ENCODE measurements at places on chromosomes 2 and 18. TPM values are rescaled to one million over a fixed set of nuclear protein-coding genes. Genes with fewer than 3 reads are reported as not detected.

DNA sequence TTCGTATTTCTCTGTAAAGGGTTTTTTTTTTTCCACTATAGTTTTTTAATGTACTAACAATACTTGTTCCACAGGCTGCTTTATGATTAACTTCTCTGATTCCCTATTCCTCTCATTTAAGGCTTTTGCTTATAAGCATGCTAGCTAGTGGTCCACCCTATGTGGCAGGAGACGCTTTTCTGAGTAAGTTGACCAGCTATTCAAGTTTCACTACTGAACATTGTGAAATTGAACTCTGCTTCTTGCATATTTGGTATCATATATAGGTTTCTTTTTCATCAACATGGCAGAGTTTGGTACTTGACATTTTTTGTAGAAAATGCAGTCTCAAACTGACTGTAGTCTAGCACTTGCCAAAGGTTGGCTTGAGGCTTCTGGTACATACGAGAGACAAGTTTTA lies 74.2 kb downstream of the OTX1 start:
- no peaks in the 10 kb centered on the region for H3K27me3 ChIP-seq
- H3K4me3 ChIP-seq: no peak overlapping the region
- H3K27ac ChIP-seq: no peak overlapping the region
- no peaks in the 10 kb centered on the region for H3K36me3 ChIP-seq

- H3K4me3 ChIP-seq: no peak overlapping the region
- H3K27me3 ChIP-seq: no peaks in the 10 kb centered on the region
- no peaks in the 10 kb centered on the region for H3K36me3 ChIP-seq
- no peak for DNase-seq
- H3K4me1 ChIP-seq: peaks cover 11% of the 10 kb centered on the region
Observed at GRCh38 chr2:22276696-22277095, 1108.3 kb upstream of the KLHL29 start.

SIX3 gene
- not detected for total RNA-seq

HOXD3 gene
- total RNA-seq: not detected

DNAJC5G gene
- 0.94 TPM for total RNA-seq

DNA sequence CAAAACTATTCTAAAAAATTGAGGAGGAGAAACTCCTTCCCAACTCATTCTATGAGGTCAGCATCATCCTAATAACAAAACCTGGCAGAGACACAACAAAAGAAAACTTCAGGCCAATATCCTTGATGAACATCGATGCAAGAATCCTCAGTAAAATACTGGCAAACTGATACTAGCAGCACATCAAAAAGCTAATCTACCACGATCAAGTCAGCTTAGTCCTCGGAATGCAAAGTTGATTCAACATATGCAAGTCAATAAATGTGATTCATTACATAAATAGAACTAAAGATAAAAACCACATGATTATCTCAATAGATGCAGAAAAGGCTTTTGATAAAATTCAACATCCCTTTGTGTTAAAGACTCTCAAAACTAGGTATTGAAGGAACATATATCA lies 63.1 kb downstream of the EHBP1 start:
- H3K27ac ChIP-seq: no peak overlapping the region
- H3K27me3 ChIP-seq: no peaks in the 10 kb centered on the region
- no peaks in the 10 kb centered on the region for H3K4me1 ChIP-seq

IL36G gene
- total RNA-seq: not detected

- DNase-seq: no peak
- H3K27me3 ChIP-seq: no peaks in the 10 kb centered on the region
- no peak overlapping the region for H3K4me3 ChIP-seq
- no peaks in the 10 kb centered on the region for H3K36me3 ChIP-seq
- H3K27ac ChIP-seq: no peak overlapping the region
- no peaks in the 10 kb centered on the region for H3K4me1 ChIP-seq
Observed at GRCh38 chr2:48548840-48549239, 18.9 kb downstream of the STON1 start.

- H3K27ac ChIP-seq: no peak overlapping the region
- peaks cover 70% of the 10 kb centered on the region for H3K36me3 ChIP-seq
- no peaks in the 10 kb centered on the region for H3K27me3 ChIP-seq
- no peaks in the 10 kb centered on the region for H3K4me1 ChIP-seq
- H3K4me3 ChIP-seq: no peak overlapping the region
Observed at GRCh38 chr18:23551978-23552377, 34.3 kb downstream of the NPC1 start.

- no peak overlapping the region for H3K27ac ChIP-seq
- H3K4me1 ChIP-seq: no peaks in the 10 kb centered on the region
- H3K27me3 ChIP-seq: no peaks in the 10 kb centered on the region
- DNase-seq: no peak
- no peak overlapping the region for H3K4me3 ChIP-seq
- no peaks in the 10 kb centered on the region for H3K36me3 ChIP-seq
Observed at GRCh38 chr18:35467624-35468016, 30.1 kb downstream of the INO80C start.

REG3A gene
- total RNA-seq: not detected

PRKAG3 gene
- 0.19 TPM for total RNA-seq

GRCh38 chr2:16653083-16653375 lies 12.6 kb downstream of the CYRIA start:
- no peak overlapping the region for H3K4me3 ChIP-seq
- no peaks in the 10 kb centered on the region for H3K4me1 ChIP-seq
- peak overlapping the region; percentile 60 for H3K27ac ChIP-seq
- no peaks in the 10 kb centered on the region for H3K36me3 ChIP-seq
- H3K27me3 ChIP-seq: no peaks in the 10 kb centered on the region
- DNase-seq: peak; percentile 59

DNA sequence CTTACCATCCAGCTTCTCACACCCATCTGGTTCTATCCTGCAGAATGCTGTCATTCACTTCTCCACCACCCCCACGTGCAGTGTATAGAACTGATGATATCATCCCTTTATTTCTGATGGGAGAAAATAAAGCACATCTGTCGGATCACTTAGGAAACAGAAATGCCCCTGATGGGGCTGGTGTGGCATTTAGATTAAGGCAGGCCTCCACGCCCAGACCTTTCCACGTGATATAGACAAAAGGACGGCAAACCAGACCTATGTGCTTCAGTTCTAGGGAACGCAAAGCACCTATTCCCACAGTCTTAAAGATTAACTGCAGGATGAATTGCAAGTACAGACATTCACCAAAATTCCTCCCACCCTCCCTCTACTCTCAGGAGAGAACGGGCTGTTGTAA lies 27.6 kb upstream of the CABLES1 start:
- no peaks in the 10 kb centered on the region for H3K4me1 ChIP-seq
- H3K27ac ChIP-seq: no peak overlapping the region
- H3K36me3 ChIP-seq: no peaks in the 10 kb centered on the region
- no peaks in the 10 kb centered on the region for H3K27me3 ChIP-seq

TUBA4B gene
- total RNA-seq: not detected

DNA sequence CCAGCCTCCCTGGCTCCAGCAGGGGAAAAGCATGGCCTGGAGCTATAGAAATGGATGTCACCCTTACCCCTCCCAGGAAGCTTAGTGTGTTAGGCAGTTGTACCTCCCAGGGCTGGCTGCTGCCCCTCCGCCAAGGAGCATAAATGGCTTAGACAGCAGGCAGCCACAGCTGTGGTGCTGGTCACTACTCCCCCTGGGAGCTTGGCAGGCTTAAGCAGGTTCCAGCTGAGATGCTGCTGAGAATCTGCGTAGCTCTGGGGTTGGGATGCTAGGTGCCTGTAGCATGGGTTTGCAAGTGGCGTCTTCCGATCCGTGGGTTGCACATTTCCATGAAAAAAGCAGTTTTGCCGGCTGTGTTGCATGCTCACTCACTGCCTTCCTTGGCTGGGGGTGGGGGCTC lies 369.7 kb downstream of the CTNNA2 start:
- H3K4me1 ChIP-seq: no peaks in the 10 kb centered on the region
- H3K4me3 ChIP-seq: no peak overlapping the region
- H3K27me3 ChIP-seq: no peaks in the 10 kb centered on the region
- H3K27ac ChIP-seq: no peak overlapping the region
- H3K36me3 ChIP-seq: no peaks in the 10 kb centered on the region

- H3K27ac ChIP-seq: no peak overlapping the region
- H3K27me3 ChIP-seq: no peaks in the 10 kb centered on the region
- no peaks in the 10 kb centered on the region for H3K36me3 ChIP-seq
Observed at GRCh38 chr18:72984290-72984689, 116.5 kb upstream of the NETO1 start.

KIAA2012 gene
- total RNA-seq: not detected

GRCh38 chr2:35932276-35932963 lies 423.2 kb upstream of the CRIM1 start:
- H3K27me3 ChIP-seq: no peaks in the 10 kb centered on the region
- DNase-seq: no peak
- no peak overlapping the region for H3K27ac ChIP-seq

TTLL4 gene
- 9.9 TPM for total RNA-seq

TUBB8B gene
- not detected for total RNA-seq

GRCh38 chr2:196750977-196751631 lies 48.4 kb downstream of the GTF3C3 start:
- H3K36me3 ChIP-seq: no peaks in the 10 kb centered on the region
- no peaks in the 10 kb centered on the region for H3K4me1 ChIP-seq
- H3K27me3 ChIP-seq: no peaks in the 10 kb centered on the region
- H3K27ac ChIP-seq: no peak overlapping the region
- no peak overlapping the region for H3K4me3 ChIP-seq

INHBB gene
- total RNA-seq: 5.9 TPM

DNA sequence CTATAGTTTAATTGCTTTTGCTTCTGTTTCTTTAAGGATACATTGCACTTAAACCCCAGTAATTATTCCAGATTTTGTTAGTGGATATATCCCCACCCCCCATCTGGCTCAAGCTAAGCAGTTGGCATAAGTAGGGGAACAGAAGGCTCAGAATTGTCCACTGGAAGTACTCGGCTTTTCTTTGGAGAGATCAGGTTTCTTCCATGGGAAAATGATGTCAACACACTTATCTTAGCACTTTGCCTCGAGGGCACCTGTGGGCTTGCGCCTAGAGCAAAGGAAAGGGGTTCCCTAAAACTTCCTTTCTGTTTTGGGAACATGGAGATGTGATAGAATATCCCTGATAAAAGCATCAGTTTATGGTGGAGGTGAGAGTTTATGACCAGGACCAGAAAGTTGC lies 130.6 kb downstream of the FMNL2 start:
- DNase-seq: no peak
- H3K27me3 ChIP-seq: no peaks in the 10 kb centered on the region
- no peaks in the 10 kb centered on the region for H3K4me1 ChIP-seq
- H3K4me3 ChIP-seq: no peak overlapping the region

- no peak for DNase-seq
- no peak overlapping the region for H3K4me3 ChIP-seq
- no peaks in the 10 kb centered on the region for H3K27me3 ChIP-seq
- H3K36me3 ChIP-seq: no peaks in the 10 kb centered on the region
- no peak overlapping the region for H3K27ac ChIP-seq
- peaks cover 5% of the 10 kb centered on the region for H3K4me1 ChIP-seq
Observed at GRCh38 chr2:39158351-39158750, 37.5 kb upstream of the SOS1 start.

DNA sequence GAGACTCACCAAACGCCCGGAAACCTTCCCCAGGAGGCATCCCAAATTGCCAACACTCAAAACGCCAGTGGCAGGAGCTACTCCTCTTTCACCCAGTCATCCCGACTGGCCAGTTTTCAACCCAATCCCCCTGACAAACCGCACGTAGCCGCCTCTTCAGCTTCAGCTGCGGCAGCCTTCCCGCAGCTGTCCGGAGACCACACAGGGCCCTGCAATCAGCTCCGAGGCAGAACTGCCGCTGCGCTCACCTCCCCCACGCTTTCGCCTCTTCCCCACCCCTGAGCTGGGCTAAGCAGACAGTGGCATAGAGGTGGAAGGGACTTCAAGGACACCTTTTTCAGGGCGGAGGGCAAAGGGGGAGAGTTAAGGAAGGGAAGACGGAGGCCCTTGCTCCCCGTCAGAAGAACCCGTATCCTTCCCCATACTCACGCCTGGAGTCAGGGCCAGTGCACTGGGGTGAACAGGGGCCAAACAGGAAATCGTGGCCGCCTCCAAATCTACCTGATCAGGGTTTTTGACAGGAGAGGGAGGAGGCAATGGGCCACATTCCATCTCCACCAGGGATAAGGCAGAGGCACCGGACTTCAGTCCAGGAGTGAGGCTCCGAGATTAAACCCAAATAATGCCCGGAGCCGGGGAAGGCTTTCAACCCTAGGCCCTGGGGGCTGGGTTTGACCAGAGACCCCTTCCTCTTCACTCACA lies 16.9 kb downstream of the CYP26B1 start:
- no peak overlapping the region for H3K27ac ChIP-seq
- H3K4me3 ChIP-seq: no peak overlapping the region
- H3K27me3 ChIP-seq: no peaks in the 10 kb centered on the region

DNA sequence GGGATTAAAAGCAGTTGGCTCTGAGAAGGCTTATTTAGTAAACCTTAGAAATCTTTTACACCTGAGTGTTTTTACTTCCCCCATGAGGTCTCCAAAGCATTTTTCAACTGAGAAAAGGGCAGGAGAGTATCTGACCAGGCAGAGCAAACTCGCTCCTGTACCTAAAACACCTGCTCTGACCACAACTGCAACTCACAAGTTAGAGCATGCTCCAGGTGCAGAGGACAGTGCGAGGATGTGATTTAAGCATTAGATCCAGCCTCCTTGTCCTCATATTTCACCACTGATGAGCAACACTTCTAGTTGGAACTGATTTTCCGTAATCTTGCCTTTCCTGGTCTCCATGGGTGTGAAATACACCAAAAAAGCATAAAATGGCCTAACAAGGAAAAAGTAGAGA lies 34.5 kb upstream of the TBC1D8 start:
- no peak overlapping the region for H3K4me3 ChIP-seq
- H3K27ac ChIP-seq: no peak overlapping the region
- no peaks in the 10 kb centered on the region for H3K27me3 ChIP-seq
- no peaks in the 10 kb centered on the region for H3K36me3 ChIP-seq
- H3K4me1 ChIP-seq: no peaks in the 10 kb centered on the region

DNA sequence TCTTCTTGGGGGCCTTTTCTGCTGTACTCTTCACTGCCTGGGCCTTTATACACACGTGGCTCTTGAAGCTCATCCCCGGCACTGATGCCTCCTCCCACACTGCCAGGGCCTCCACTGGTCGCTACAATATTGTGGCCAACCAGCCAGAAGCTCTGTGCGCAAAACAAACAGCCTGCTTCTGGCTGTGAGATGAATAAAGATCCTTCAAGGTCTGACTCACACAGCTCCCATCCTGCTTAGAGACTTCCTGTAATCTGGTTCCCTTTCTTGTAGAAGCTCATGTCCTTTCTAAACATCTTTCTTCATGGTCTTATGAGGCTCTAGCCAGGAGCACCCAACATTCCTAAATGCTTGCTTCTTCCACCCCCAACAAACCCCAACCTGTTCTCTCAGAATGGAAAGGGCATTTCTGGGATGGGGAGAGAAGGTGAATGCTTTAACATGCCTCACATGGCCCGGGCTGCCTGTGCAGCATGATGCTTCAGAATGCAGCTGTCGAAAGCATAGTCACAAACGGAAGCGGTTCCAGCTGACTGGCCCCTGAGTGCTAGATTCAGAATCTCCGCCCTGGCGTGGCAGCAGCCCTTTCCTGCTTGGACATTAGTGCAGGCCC lies 24.6 kb downstream of the NRP2 start:
- peak overlapping the region; percentile 70 for H3K27ac ChIP-seq
- H3K4me3 ChIP-seq: no peak overlapping the region
- no peaks in the 10 kb centered on the region for H3K36me3 ChIP-seq
- H3K27me3 ChIP-seq: no peaks in the 10 kb centered on the region
- no peaks in the 10 kb centered on the region for H3K4me1 ChIP-seq
- DNase-seq: peak; percentile 83

Data from right atrium auricular region (tissue), 2 donors.